ENCODE measurements at places on chromosomes 6 and 20.
A peak's percentile ranks its signal among the peaks of the same experiment; 100 is the strongest.

DNA sequence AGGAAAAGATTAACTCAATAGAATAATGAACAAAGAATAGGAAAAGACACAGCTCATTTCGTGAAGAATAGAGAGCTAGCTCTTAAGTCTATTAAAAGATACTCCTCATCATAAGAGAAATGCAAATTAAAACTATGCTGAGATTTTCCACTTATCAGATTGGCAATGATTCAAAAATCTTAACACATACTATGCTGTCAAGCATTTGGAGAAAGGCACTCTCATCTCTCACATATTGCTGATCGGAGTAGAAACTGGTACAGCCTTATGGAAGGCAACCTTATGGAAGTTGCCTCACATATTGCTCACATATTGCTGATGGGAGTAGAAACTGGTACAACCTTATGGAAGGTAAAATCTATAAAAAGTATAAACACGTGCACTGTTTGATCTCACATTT is 21.4 kb upstream of the PLAGL1 start:
- no peak for DNase-seq

DNA sequence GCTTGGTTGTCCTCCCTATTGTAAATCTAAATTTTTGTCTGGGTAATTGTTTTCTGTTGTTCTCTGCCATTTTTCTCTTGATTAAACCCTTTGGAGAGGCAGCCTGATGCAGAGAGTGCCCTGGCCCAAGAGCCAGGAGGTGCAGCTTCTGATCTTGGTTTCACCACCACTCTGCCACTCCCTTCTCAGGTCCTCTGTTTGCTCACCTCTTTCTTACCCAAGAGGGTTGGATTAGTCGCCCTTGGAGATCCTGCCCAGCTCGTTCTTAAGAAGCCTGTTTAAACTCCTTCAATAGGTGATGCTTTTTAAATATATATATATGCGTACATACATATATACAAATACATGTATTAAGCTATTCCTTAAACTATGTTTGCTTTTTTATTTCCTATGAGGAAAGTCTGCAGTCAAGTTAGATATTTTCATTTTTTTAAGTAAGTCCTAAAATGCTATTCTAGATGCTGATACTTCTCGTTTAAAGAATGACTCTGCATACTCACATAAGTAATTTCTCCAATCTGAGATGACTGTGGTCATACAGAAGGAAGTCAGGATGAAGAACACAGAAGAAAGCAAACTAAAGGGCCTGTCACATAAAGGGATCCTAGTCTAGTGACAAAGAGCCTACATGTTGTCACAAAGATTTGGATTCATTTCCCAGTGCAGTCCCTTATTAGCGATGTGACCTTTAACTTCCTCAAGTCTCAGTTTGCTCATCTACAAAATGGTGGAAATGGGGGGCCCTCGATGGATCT is 19.9 kb downstream of the TPD52L1 start:
- no peak for DNase-seq

- DNase-seq: no peak
Observed at GRCh38 chr6:40623932-40624331, 36.8 kb upstream of the LRFN2 start.

DNA sequence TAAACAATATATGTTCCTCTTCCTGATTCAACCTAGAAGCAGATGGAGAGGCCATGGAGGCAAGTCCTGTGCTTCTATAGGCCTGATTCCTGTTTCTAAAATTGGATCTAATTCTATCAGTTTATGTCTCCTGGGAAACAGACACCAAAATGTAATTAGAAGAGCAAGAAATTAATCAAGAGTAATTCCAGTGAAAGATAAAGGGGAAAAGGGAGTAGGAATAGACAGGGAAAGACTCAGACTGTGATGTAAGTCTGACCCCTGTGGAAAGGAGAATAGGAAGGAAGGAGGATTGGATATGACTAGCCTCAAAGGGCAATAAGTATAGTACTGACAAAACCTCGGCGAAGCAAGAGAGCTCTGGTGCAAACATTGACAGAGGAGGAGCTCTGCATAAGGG is 33.9 kb upstream of the FBXO30 start:
- DNase-seq: no peak

- no peak for DNase-seq
Observed at GRCh38 chr6:154157706-154158105, 118.7 kb downstream of the OPRM1 start.

DNA sequence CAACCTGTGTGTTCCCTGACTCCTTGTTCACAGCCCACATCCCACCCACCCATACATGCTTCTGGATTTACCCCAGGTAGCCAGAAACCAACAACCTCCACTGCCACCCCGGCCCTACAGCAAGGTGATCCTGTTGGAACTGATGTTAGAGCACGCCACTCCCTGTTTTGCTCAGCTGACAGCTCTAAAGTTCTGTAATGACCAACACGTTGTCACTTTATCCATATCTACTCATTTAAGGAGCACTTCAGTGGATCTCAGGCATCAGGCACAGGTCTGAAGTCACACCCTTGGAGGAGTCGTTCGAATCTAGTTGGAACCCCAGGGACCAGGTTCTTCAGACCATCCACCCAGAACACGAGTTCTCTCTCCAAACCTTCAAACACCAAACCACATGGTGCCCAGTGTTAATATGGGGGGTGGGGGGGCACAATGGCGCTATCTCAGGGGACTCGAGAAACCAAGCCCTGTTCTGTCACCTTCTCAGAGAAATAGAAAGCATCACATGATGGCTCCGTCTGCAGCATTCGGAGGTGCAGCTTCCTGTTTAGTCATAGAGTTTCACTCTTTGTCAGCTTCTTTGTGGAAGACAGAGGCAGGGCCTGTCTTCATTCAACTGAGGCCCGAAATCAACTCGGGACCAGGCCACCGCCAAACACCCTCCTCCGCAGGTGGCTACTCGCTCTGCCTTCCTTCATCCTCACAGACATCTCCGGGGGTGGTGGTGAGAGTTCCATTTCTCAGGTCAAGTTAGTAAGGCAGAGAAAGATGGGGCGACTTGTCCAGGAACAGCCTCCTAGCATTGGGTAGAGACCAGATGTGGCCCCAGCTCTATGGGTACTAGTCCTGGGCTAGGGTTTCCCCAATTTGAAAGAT is 142.2 kb downstream of the NFATC2 start:
- DNase-seq: peak; percentile 22

- DNase-seq: no peak
Observed at GRCh38 chr20:10502098-10502526, 67.0 kb downstream of the SLX4IP start.

DNA sequence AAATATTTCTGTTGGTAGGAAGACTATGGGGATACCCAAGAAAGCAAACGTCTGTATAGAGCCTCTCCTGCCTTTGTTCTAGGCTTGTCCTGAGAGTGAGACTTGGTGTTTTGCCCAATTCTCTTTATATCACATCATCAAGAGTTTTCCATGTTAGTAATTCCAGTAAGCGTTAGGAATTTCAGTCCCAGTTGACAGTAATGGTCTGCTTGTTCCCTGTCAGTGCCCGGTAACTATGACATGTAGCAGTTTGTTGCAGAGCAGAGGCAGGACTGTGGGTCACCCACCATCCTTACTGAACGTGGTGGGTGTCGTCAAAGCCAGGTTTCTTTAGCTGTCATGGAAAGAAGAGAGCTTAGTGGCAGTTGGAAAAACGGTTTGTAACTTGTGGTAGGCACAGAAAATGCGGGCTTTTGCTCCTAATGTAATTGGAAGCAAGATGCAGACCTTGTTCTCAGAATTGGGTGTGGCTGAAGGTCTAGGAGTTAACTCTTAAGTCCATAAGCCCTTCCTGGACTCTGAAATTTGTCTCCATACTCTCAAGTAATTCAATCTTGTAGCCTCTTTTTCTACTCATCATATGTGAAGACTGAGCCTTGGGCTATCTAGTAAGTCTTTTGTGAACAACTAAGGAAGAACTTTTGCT is 188.8 kb downstream of the TMEM242 start:
- DNase-seq: no peak

- peak; percentile 72 for DNase-seq
Observed at GRCh38 chr6:135145063-135145800, 35.9 kb upstream of the MYB start.

DNA sequence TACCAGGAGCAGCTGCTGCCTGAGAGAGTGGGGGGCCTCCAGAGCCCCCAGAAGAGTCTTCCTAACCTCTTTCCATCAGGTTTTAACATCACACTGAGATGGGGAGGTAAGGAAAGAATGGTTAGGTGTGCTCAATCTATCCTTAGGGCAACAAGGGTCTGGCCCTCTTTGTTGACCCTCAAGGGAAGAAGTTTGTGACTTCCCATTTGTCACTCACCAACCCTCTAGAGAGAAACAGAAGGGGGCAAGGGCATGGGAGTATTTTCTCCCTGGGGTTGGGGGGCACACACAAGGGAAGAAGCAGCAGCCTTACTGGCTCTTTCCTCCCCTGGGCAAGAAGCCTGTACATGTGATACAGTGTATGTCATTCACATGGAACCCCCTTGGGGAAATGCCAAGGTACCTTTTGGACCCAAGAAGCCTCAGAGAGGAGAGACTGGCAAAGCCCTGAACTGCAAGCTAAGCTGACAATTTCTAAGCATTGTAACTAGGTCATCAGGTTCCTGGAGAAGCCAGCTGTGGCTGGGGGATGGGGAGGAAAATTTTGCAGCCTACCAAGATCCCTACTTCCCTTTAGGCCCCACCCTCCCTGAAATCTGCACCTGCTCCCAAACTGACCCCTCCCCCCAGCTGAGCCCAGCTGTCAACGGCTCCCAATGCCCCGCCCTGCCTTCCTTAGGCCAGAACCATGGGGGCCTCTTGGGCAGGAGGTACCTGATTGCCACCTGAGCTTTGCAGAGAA is 14.5 kb downstream of the BCL2L1 start:
- no peak for DNase-seq

DNA sequence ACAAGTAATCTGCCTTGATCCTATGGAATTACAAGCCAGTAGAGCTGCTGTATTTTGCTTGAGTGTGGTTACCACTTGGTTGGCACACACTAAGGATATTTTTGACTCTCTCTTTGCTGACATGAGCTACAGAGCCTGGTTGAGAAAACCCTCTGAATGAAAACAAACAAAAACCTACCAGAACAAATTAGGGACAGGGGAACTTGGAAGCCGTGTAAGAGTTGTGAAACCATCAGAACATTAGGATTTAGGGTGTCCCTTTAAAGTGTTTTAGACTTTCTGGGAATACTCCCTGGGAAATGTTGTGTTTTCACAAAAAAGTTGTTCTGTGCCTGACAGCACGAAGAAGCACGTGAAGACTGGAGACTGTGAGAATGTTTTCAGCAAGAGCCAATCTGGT is 20.5 kb upstream of the PDE7B start:
- DNase-seq: no peak

- DNase-seq: no peak
Observed at GRCh38 chr6:170476360-170476759, 76.7 kb downstream of the PSMB1 start.

- peak; percentile 68 for DNase-seq
Observed at GRCh38 chr20:58481481-58482021, 33.6 kb downstream of the APCDD1L start.

DNA sequence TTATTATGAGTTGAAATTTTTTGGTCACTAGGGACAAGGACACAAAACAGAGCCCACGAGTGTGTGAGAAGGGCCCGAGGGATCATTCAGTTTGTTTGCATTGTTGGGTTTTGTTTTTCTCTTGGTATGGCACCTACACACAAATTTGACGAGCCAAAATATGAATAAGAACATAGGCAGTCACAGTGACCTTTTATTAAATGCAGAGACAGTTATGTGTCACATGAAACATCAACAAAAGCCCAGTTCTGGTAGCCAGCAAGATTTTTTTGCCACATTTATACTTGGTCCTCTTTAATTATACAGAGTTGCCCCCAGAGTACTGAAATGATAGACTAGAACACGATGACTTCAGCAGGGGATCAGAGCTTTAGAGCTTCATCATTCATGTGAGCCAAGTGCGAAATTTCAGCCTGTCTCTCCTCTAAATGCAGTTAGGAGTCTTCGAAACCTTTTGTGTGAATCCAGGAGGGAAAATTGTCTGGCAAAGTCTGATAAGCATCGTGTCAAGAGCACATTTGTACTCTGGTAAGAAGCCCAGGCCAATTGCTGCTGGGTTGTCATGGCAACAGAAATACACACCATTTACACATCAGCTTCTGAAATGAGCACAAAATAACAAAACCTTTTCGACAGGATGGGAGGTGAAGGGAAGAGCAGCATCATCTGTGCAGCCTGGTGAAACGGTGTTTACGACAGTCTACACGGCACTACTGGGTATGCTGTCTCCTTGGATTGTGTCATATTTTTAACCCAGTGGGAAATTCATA is 79.2 kb upstream of the RIPOR2 start:
- DNase-seq: peak; percentile 93

DNA sequence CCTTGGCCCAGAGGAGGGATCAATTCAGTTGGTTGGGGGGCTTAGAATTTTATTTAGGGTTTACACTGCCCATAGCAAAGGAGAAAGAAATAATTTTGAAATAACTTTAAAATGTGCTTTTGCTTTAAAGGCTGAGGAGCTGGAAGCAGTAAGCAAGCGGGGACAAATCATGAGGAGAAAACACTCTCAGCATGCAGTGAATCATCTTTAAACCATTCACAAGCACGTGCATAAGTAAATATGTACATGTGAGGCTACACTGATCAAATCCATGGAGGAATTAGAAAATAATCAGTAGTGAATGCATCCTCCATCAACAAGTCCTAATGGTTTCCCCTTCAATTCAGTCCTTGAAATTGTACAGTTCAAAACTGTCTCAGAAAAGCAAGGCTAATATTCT is 181.0 kb downstream of the MTFR2 start:
- DNase-seq: peak; percentile 93

DNA sequence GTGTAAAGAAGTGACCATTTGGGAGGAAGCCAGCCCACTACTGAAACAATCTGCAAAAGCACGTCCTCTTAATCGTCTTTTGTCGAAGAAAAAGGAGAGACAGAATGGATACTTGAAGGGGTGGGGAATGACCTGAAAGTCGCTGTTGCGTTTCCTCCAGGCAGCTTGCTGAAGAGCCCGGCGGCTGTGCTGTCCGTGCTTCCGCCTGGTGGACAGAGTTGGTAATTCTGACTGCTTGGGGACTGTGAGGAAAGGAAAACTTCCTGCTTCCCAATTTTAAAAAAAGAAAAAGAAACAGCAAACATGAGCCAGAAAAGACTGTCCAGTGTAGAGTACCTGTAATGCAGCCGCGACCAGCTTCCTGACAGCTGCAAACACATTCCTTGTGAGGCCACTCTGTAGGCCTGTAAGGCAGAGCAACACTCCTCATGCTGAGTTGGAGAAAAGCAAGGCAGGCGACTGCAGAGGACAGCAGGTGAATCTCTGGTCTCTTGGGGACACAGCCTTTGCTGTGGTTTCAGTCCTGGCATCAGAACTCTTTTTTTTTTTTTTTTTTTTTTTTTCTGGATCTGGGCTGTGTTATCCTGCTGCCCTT is 251.1 kb upstream of the TBX18 start:
- DNase-seq: peak; percentile 89

- DNase-seq: peak; percentile 64
Observed at GRCh38 chr6:22754061-22754460, 184.7 kb downstream of the HDGFL1 start.

GRCh38 chr6:102701019-102701418 is 1307.5 kb downstream of the GRIK2 start:
- no peak for DNase-seq

Data from choroid plexus epithelial cell (primary cell).